ENCODE measurements at places on chromosomes 4 and X.

- peak; percentile 82 for DNase-seq
Observed at GRCh38 chr4:151541389-151542071, 132.6 kb downstream of the FHIP1A start.

DNA sequence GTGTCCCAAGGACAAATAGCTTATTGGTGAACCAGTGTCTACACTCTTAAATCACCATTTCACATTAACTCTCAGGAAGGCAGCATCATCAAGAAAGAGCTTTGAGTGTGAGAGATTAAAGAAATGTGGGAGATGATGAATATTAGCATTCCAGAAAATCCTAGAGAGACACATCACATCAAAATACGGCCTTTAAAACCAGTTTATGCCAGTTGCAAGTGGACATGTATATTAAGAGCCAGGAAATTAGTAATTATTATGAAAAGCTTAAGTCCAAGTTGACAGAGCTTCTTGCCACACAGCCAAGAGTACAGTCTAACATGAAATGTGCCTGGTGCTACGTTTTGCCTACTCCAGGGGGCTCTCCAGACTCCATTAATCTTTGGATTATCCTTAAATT, 503.0 kb upstream of the BOD1L1 start:
- DNase-seq, result no peak

DNA sequence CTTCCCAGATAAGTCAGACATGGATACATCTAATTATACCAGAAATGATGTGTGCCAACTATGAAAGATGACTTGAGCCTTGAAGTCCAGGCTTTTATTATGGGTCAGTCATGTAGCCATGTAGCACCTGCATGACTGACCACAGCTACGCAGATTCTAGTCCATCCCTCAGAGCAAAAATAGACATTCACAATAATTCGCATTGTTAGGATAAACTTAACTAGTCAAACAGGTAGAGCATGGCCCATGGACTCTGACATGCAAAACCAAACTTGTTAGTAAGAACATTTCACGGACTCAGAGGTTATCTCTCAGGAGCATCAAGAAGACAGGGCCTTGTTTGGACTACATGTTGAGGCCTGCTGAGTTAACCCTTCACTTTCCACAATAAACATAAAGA, 132.6 kb downstream of the PWWP3B start:
- no peak for DNase-seq

- DNase-seq, result no peak
Observed at GRCh38 chrX:26783512-26784225, 567.7 kb downstream of the MAGEB5 start.

DNA sequence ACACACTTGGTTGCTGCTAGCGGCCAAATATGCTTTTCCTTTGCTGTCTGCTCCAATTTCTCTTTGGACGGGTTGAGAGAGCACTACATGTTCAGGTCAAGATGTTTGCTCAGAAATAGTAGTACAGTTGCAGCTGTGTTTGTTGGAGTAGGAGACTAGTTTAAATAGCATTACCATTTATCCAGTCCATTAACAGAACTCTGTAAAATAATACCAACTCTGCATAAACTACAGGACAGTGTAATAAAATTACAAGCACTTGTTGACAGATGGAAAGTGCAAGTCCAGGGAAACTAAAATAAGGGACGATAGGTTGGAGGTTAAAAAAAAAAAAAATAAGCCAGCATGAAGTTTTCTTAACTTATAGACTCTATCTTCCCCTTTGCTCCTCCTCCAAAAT, 20.2 kb downstream of the SLIT2 start:
- DNase-seq, result no peak

- no peak for DNase-seq
Observed at GRCh38 chr4:78704317-78704716, 71.8 kb upstream of the BMP2K start.

DNA sequence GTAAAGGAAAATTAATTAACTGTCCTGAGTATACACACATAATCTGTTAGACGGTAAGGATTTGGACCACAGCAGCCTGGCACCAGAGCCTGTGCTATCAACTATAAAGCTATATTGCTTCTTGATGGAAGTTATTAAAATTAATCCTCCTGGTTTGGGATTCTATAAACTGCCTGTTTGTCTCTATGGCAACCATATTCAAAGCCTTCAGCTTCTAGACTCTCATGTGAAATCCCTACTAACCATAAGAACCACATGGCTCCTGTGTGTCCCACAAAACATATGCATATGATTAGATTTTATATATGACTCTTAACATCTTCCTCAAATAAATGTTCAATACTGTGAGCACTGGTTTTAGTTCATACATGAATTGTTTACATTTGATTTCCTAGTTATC, 380.8 kb downstream of the ANKRD50 start:
- DNase-seq, result no peak

GRCh38 chr4:37068580-37068979, 176.0 kb upstream of the NWD2 start:
- no peak for DNase-seq

Data from NCI-H1436 (cell line).